ENCODE measurements at places on chromosomes 4 and X. TPM values are rescaled to one million over a fixed set of nuclear protein-coding genes. Genes with fewer than 3 reads are reported as not detected.
A peak's percentile ranks its signal among the peaks of the same experiment; 100 is the strongest.

DNA sequence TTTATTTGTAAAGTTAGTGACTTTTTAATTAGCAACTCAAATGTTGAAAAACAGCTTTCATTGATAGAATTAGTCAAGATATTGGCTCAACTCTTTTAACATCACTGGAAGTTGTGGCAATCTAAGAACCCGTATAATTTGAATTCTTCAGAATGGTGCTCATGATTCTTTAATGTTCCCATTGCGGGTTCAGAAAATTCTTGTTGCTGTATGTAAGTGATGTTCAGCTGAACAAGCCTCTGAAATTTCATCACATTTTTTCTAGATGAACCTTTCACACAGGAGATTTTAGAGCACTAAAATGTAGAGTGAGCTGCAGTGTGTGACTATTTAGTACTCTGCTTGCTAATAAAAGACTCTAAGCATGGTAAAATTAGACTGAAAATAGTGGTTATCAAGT is 1317.7 kb downstream of the FSTL5 start:
- no peak overlapping the region for H3K27ac ChIP-seq
- no peaks in the 10 kb centered on the region for H3K36me3 ChIP-seq
- no peak overlapping the region for H3K4me3 ChIP-seq
- no peak for DNase-seq
- H3K4me1 ChIP-seq = no peaks in the 10 kb centered on the region

FAM184B gene
- not detected for total RNA-seq

CLTRN gene
- 0.23 TPM for total RNA-seq

DNA sequence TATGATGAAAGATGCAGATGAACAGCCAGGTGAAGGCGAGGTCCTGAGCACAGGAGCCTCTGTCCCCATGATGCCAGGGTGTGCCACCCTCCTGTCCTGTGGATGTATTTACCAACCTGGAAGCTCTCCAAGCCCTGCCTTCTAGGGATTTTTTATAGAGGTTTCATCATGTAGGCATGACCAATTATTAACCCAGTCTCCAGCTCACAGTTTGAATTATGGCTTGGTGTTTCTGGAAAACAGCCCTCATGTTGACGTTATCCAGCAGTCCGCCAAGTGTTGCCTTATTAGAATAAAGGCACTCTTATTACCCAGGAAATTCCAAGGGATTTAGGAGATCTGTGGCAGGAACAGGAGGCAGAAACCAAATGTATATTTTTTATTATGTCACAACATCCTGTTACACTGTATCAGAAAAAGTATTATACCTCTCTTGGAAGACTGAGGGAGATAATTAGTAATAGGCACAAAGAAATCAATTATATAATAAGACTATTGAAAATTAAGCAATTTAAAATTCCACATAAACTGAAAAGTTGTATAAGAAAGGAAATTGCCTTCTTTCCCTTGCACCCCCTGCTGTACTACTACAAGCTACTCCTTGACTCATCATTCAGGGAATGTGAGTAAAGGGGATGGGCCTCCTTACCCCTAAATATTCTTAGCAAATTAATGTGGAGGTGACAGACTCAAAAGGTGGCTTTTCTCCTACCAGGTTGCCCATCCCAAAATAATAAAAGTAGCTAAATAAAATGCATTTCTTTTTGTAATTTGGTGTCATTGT is 129.6 kb downstream of the ZNF330 start:
- no peaks in the 10 kb centered on the region for H3K4me1 ChIP-seq
- H3K36me3 ChIP-seq = no peaks in the 10 kb centered on the region
- H3K27me3 ChIP-seq = no peaks in the 10 kb centered on the region

- H3K27me3 ChIP-seq = no peaks in the 10 kb centered on the region
- H3K27ac ChIP-seq = no peak overlapping the region
- no peak for DNase-seq
- H3K4me1 ChIP-seq = peaks cover 2% of the 10 kb centered on the region
Observed at GRCh38 chr4:2893772-2894171, 50.1 kb downstream of the ADD1 start.

HAUS3 gene
- 18.6 TPM for total RNA-seq

PCSK1N gene
- total RNA-seq = 0.23 TPM

HCCS gene
- total RNA-seq = 24.4 TPM

DNA sequence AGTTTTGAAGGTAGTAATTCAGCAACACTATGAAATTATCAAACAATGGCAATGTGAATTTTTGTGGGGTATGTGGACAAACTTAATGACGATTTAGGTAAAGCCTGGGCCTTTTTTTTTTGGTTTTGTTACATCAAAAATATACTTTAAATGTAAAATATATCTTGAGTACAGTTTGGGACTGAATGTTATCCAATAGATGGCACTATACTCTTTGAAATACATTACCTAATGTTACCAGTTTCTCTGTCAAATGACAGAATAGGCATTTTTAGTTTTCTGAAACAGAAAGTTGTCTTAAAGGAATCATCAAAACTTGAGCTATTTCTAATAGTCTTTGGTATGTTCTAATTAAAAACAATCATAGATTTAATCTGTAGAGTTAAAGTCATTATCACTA is 1651.9 kb downstream of the C4orf33 start:
- H3K36me3 ChIP-seq = no peaks in the 10 kb centered on the region
- no peak for DNase-seq
- H3K27me3 ChIP-seq = no peaks in the 10 kb centered on the region
- H3K4me3 ChIP-seq = no peak overlapping the region

DNA sequence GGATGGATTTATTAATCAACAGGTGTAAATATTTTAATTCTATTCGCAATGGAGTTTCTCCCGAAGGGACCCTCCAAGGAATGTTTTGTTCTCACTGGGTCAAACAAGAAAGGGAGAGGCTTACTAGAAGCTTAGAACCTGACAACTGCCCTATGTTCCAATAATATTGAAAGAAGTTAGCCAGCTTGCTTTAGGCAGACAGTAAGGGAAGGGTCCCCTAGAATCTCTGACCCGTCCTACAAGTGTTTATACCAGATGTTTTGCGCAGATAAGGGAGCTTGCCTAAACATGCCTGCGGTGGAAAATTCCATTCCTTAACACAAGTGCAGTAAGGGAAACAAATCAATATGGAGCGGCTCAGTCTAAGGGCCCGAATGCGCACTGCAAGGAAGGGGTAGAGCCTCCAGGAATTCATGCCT is 17.7 kb downstream of the IL21 start:
- H3K27ac ChIP-seq = peak overlapping the region; percentile 31
- no peak for DNase-seq
- H3K36me3 ChIP-seq = no peaks in the 10 kb centered on the region
- H3K4me1 ChIP-seq = peaks cover 18% of the 10 kb centered on the region
- no peak overlapping the region for H3K4me3 ChIP-seq

- DNase-seq = no peak
- peaks cover 50% of the 10 kb centered on the region for H3K4me1 ChIP-seq
- H3K27ac ChIP-seq = peak overlapping the region; percentile 99
- H3K36me3 ChIP-seq = peaks cover 34% of the 10 kb centered on the region
- H3K27me3 ChIP-seq = no peaks in the 10 kb centered on the region
- H3K4me3 ChIP-seq = peak overlapping the region; percentile 96
Observed at GRCh38 chr4:142404191-142404611, 441.9 kb downstream of the INPP4B start.

- peaks cover 11% of the 10 kb centered on the region for H3K27me3 ChIP-seq
- H3K27ac ChIP-seq = no peak overlapping the region
- H3K4me1 ChIP-seq = peaks cover 1% of the 10 kb centered on the region
- DNase-seq = no peak
Observed at GRCh38 chrX:53269536-53270107, 11.8 kb downstream of the IQSEC2 start.

- H3K27ac ChIP-seq = no peak overlapping the region
- H3K4me3 ChIP-seq = no peak overlapping the region
- H3K4me1 ChIP-seq = peaks cover 13% of the 10 kb centered on the region
- no peak for DNase-seq
Observed at GRCh38 chrX:107551546-107551945, 76.8 kb upstream of the PRPS1 start.

DNA sequence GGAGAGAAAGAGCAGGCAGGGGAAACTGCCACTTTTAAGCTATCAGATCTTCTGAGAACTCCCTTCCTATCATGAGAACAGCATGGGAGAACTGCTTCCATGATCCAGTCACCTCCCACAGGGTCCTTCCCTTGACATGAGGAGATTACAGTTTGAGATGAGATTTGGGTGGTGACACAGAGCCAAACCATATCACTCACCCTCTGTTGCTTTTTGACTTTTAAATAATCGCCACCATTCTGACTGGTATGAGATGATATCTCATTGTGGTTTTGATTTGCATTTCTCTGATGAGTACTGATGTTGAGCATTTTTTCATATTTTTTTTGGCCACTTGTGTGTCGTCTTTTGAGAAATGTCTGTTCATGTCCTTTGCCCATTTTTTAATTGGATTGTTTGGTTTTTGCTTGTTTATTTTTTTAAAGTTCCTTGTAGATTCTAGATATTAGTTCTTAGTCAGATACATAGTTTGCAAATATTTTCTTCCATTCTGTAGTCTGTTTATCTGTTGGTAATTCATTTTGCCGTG is 6.5 kb upstream of the PAQR3 start:
- no peak for DNase-seq
- H3K27me3 ChIP-seq = peaks cover 62% of the 10 kb centered on the region
- H3K36me3 ChIP-seq = no peaks in the 10 kb centered on the region
- no peak overlapping the region for H3K4me3 ChIP-seq
- H3K4me1 ChIP-seq = peaks cover 26% of the 10 kb centered on the region
- H3K27ac ChIP-seq = no peak overlapping the region

PPP4R3C gene
- total RNA-seq = not detected

GRCh38 chr4:123046096-123046495 is 123.7 kb upstream of the NUDT6 start:
- no peak overlapping the region for H3K4me3 ChIP-seq
- H3K27ac ChIP-seq = no peak overlapping the region
- no peaks in the 10 kb centered on the region for H3K27me3 ChIP-seq
- peaks cover 47% of the 10 kb centered on the region for H3K36me3 ChIP-seq
- H3K4me1 ChIP-seq = no peaks in the 10 kb centered on the region
- no peak for DNase-seq

- H3K4me1 ChIP-seq = peaks cover 5% of the 10 kb centered on the region
- no peaks in the 10 kb centered on the region for H3K27me3 ChIP-seq
- H3K27ac ChIP-seq = no peak overlapping the region
- no peak for DNase-seq
- H3K4me3 ChIP-seq = no peak overlapping the region
Observed at GRCh38 chrX:153588021-153588781, 10.7 kb downstream of the CCNQ start.

DNA sequence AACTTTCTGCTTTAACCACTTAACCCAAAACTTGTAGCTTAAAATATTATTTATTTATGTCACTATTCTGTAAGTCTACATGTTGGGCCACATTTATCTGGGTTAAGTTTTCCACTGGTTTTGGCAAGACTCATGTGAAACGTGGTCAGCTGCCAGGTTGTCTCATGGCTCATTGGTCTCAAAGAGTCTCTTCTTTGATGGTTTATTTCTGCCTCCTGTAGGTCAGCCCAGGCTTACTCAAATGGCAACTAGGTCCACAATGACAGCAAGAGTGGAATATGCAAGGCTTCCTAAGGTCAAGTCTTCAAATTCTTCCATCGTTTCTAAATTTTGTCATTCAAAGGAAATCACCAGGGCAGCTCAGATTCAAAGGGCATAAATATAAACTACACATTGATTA is 828.7 kb downstream of the PCDH7 start:
- H3K36me3 ChIP-seq = no peaks in the 10 kb centered on the region
- no peak for DNase-seq
- H3K27ac ChIP-seq = no peak overlapping the region
- H3K4me3 ChIP-seq = no peak overlapping the region
- H3K4me1 ChIP-seq = no peaks in the 10 kb centered on the region

- no peak for DNase-seq
- peaks cover 71% of the 10 kb centered on the region for H3K4me1 ChIP-seq
- peaks cover 17% of the 10 kb centered on the region for H3K36me3 ChIP-seq
- H3K27me3 ChIP-seq = no peaks in the 10 kb centered on the region
- H3K27ac ChIP-seq = peak overlapping the region; percentile 94
- H3K4me3 ChIP-seq = peak overlapping the region; percentile 72
Observed at GRCh38 chrX:150575419-150575814, 7.0 kb downstream of the MTM1 start.

DNA sequence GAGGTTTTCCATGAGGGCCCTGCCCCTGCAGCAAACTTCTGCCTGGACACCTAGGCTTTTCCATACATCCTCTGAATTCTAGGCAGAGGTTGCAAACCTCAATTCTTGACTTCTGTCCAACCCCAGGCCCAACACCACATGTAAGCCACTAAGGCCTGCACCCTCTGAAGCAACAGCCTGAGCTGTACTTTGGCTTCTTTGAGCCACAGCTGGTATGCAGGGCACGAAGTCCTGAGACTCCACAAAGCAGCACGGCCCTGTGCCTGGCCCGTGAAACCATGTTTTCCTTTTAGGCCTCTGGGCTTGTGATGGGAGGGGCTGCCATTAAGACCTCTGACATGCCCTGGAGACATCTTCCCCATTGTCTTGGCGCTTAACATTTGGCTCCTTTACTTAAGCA is 728.4 kb upstream of the FTHL17 start:
- no peaks in the 10 kb centered on the region for H3K36me3 ChIP-seq
- no peak overlapping the region for H3K27ac ChIP-seq
- DNase-seq = no peak
- H3K27me3 ChIP-seq = no peaks in the 10 kb centered on the region
- no peak overlapping the region for H3K4me3 ChIP-seq
- no peaks in the 10 kb centered on the region for H3K4me1 ChIP-seq

- H3K27me3 ChIP-seq = no peaks in the 10 kb centered on the region
- H3K4me1 ChIP-seq = no peaks in the 10 kb centered on the region
- no peaks in the 10 kb centered on the region for H3K36me3 ChIP-seq
- DNase-seq = no peak
- H3K4me3 ChIP-seq = no peak overlapping the region
Observed at GRCh38 chr4:181909368-181909767, 333.8 kb upstream of the TENM3 start.
